ENCODE measurements at places on chromosomes 4 and X.

- no peak for DNase-seq
Measured at GRCh38 chr4:114304046-114304445, 294.6 kb upstream of the UGT8 start.

DNA sequence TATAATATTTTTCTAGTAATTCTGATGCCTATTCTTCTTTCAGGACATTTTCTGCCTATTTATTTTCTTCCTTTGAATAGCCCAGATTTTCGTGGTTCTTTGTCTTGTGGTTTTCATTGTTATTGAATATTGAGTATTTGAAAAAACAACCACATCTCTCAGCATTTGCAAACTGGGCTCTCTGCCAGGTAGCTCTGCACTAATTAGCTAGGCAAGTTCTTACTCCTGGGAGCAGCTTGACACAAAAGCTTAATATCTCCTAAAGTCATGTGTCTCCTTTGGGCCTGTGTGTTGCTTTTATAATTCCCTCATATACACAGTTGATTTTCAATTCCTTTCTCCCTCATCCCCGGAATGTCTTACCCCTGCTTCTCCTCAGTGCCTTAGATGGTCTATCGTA, 413.5 kb upstream of the GRIA3 start:
- no peak for DNase-seq

DNA sequence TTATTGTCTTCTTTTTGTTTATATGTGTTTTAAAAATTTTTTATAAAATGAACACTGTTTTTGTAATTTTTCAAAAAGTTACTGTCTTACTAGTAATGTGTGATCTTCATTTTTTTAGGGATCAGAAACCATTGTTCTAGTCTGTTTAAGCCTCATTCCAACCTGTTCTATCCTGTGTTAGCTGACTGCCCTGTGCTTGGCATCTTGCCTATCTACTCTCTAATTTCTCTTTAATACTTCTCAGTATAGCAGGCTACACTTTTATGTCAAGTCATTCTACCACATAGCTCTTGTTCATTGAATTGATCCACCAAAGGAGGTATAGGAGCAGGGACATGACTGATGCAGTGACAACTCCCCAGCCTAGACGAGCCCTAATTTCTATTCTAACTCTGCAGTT, 70.2 kb upstream of the PLS3 start:
- no peak for DNase-seq

DNA sequence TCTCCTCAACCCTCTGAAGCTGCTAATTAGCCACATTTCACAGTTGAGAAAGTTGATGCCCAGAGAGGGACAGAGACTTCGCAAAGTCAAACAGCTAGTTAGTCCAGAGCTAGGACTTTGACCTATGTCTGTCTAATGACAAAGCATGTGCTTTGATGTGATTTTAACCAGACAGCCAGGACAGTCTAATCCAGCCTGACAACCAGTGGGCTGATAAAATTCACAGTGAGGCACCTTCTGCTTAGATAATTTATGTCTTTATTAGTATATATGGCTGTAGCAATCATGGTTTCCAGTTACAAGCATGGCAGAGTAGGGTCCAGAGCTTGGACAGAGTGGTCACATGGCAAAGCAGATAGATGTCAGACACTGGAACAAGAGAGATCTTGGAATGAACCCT, 133.6 kb upstream of the C1QTNF7 start:
- no peak for DNase-seq

- no peak for DNase-seq
Measured at GRCh38 chr4:165682611-165683010, 190.4 kb upstream of the TLL1 start.

GRCh38 chrX:134512566-134512965, 52.6 kb downstream of the HPRT1 start:
- DNase-seq = no peak

DNA sequence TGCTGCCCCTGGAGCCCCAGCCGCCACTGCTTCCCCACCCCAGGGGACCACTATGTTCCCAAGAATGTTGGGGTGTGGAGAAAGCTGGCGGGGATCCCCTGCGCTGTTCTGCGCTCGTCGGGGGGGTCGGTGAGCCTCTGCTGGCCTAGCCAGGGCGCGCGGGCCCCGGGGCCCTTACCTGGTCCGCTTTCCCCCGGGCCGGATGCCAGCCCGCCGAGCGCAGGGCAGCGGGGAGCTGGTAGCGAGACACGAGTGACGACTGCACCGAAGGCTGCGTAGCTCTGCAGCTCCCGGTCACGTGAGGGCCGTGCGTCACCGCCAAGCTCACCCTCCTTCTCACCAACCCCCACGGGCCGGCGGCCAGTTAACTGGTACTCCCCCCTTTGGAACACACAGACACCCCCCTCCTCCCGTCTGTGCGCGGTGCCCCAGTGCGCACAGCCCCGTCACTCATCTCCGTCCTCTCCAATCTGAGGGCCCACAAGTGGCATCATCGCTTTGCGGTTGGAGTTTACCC, at the start of gene BEX1:
Gene BEX1, minus strand, starts transcription at position 254 of the 517 bp plus-strand sequence. CDS start 897 bp downstream, outside the sequence.
- no peak for DNase-seq

- no peak for DNase-seq
Measured at GRCh38 chrX:46574774-46575381, 1.3 kb downstream of the CHST7 start.

DNA sequence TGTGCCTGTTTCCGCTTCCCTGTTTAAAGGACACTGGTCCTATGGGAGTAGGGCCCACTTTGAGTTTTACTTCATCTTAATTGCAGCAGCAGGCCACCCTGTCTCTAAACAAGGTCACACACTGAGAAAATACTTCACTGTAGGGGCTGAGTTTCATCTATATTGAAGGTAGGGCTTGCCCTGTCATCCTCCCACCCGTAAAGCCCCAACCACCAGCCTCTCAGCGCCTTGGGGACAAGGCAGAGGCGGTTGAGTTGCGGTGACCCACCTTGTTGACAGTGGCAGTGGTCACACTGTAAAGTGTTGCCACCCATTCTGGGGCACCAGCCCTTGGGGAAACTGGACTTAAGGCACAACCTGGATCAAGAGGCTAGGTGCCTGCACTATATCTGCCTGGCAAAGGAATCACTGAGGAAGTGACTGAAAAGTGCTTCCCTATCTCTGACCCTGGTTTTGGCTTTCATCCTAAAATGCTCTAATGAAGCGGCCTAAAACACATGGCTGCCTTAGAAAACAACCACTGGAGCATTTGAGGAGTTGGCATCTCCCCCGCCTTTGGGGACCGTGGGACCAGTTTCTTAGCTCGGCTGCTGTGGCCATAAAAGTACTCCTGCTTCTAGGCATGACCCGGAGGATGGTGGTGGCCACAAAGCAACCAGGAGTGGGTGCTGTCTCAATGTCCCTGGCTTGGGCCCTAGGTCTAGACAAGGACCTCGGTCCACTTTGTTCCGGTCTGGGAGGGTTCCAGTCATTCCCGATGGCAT, 7.8 kb upstream of the WDR1 start:
- DNase-seq = no peak

DNA sequence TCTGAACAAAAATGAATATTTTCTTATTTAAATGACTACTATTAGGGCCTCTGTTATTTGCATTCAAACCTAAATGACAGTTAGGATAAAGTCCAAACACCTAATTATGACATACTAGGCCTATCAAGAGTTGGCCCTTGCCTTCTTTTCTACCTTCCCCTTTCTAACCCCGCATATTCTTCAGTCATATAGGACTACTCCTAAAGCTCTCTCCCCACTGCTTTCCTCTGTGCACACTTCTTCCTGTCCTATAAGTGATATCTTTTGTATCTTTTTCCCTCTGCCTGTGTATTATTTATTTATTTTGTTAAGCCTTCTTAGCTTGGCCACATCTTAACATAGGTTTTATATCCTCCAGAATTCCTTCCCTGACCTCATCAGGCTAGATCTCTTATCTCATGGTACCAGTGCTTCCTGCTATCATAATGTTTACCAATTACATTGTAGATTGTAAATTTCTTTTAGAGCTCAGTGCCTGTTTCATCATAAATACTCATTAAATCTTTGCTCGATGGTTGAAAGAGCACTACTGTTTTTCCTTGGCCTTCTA, 22.5 kb downstream of the ERVMER34-1 start:
- DNase-seq = no peak

DNA sequence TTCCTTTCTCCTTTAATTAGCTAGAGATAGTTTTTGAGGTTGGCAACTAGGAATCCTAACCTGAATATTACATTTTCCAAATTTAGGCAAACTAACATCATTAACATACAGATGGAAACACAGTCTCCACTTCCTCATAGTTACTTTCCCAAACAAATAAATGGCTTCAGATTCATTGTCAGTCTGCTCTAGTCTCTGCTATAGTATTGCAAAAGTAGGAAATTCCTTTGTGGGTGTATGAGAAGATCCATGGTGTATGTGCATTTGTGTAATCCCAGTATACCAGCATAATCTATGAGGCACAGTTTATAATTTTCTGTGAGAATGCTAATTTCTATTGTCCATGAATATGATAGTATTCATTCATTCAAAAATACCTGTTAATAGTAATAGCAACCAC, 3.0 kb upstream of the NDP start:
- no peak for DNase-seq

DNA sequence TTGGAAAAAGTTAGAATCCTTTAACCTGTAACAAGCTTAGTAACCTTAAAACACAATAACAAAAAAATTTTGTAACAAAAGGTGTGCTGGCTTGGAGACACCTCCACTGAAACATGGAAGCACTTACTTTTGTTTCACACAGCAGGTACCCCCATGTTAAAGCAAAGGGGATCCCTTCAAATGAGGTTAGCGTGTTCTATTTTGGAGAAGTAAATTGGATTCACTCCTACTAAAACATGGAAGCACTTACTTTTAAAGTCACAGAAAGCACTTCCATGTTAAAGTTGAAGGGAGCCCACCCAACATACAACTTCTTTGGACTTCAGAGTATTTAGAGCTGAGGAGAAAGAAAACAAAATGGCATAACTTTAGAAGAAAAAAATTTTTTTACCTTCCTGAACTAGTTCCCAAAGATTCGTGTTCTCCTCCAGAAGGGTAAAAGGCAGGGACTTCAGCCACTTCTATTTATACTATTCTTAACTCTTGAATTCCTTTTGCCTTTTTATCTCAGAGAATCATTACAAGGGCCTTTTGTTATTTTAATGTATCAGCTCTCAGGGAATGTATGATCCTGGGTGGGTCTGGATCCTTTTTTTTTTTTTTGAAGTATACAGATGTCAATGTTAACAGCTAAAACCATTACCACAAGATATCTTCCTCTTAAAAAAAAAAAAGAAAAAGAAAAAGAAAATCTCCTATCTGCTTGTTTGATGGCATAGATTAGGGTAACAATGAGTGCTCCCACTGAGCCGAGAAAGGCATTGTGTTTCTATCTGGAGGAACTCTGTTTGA, 11.5 kb downstream of the LARP7 start:
- no peak for DNase-seq

DNA sequence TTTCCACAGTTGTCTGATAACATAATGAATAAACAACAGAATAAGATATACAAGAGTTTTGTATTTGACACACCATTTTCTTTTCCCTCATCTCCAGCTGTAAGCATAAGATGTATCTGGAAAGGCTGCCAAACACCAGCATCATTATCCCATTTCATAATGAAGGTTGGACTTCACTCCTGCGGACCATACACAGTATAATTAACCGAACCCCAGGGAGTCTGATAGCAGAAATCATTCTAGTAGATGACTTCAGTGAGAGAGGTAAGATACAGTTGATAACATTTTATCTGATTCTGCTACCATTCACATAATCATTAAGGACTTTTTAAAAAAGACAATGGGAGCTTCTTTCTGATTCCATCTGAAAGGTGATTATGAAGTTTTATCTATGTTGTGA, 535.2 kb downstream of the GALNTL6 start:
- no peak for DNase-seq

GRCh38 chr4:23934915-23935314, 45.1 kb upstream of the PPARGC1A start:
- no peak for DNase-seq

DNA sequence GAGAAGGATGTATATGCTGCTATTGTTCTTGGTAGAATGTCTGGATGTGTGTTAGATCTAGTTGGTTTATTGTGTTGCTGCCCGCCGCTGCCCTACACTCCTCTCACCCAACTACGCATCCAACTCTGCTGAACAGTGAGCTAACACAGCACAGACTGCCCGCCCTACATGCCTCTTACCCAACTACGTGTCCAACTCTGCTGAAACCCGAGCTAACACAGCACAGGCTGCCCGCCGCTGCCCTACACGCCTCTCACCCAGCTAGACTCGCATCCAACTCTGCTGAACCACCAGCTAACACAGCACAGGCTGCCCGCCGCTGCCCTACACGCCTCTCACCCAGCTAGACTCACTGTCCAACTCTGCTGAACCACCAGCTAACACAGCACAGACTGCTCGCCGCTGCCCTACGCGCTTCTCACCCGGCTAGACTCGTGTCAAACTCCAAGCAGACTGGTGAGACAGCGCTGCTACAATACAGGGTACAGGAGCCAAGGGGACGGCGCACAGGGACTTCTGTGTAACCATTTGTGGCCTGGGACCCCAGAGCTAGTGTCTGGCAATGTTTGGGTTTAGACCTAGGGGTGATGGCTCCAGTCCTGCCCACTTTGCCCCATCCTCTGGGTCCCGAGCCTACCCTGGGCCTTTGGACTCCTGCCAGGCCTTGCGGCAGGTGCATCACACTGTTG, 11.6 kb upstream of the CTBP1 start:
- no peak for DNase-seq
